Activated T-helper 2 cell treated with anti-CD3 and anti-CD28 coated beads, Interferon-gamma antibody, Interleukin-2, Interleukin-4, amounts not matched to agents 10 μg/mL and 5 μg/mL and 100 μg/mL, durations not matched to agents 14 hours and 24 hours and 36 hours (primary cell): ENCODE measurements at places on chromosomes 4 and X. TPM values are rescaled to one million over a fixed set of nuclear protein-coding genes. Genes with fewer than 3 reads are reported as not detected.

- DNase-seq = no peak
Observed at GRCh38 chr4:170743633-170744032, 653.9 kb upstream of the AADAT start.

GRCh38 chr4:22881411-22881810 lies 188.7 kb downstream of the GBA3 start:
- DNase-seq = no peak

The PRAF2 gene
- 14.2 and 14.4 TPM in 2 replicates for total RNA-seq

DNA sequence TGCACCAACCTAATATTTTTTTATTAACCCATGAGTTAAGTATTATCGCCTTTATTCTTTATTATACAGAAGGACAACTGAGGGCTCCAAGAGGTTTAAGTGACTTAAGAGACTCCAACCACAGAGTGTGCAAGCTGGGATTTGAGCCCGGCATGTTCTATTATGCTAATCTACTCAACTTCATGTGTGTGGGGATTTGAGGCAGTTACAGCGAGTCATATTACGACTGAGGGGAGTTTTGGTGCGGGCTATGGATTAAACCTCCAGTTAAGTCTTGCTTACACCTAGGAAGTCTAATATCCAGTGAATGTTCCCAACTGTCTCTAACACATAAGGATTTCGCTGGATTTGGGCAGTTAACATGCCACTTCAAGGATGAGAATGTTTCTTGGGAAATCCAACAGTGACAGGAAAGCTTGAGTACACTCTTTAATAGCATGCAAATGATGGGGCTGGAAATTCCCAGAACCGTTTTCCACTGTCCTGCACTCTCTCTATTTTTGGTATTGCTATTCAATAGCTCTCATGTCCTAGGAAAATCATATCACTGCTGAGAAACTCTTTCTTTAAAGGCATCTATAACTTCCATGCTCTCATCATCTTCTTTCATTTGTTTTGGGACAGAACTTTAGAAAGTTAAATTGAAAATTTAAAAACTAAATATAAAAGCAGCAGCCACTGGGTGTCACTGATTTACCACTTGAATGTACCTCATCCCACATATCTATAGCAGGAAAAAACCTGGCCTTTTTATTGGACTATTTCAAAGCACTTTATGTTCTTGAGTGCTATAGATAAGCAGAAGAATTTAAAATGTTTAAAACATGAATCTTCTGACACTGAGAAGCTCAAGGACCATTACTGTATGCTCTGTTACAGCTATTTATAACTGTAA lies 165.1 kb upstream of the TTC29 start:
- no peak for DNase-seq

GRCh38 chrX:131235768-131236545 lies 53.1 kb downstream of the IGSF1 start:
- no peak for DNase-seq

The GAGE12E gene
- total RNA-seq = not detected in 2 replicates

The SPANXA1 gene
- not detected in 2 replicates for total RNA-seq

DNA sequence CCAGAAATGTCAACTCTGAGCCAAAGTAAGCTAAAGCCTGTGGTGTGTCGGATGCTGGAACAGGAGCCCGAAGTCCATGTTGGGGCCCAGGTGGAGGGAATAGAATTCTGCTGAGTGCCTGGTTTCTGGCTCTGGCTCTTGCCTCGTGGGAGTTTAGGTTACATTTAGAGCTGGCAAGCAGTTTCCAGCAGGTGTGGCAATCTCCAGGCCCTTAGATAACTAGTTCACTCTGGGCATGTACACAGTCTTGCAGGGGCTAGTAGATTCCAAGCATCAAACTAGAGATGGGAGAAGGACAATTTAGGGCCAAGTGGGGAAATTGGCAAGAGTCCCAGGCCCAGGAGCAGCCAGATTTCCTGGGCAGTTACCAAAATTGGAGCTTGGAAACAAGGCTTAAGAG lies 56.3 kb upstream of the STOX2 start:
- no peak for DNase-seq

- DNase-seq = no peak
Observed at GRCh38 chr4:82043809-82044137, 330.0 kb downstream of the HNRNPD start.

- DNase-seq = no peak
Observed at GRCh38 chrX:133033010-133033409, 63.9 kb downstream of the USP26 start.

GRCh38 chr4:118743867-118744266 lies 58.7 kb downstream of the METTL14 start:
- no peak for DNase-seq

GRCh38 chr4:14924812-14925344 lies 77.4 kb upstream of the CPEB2 start:
- no peak for DNase-seq

The RPL34 gene
- 1,375 and 1,412 TPM in 2 replicates for total RNA-seq

DNA sequence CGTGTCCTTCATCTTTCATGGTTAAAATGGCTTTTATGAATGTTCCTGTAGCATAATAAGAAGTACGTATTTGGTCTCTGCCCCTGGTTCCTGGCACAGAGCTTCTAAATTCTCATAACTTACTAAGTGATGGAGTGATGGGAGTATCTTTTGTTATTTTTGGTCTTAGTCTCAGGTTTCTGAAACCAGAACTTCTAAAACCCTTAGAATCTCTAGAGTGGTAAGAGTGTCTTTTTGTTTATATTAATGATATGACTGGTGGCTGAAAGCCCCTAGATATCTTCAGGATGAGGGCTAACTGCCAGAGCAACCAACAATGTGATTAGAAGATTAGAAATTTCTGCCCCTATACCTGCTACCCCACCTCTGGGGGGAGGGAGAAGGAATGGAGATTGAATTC lies 45.8 kb upstream of the BBS12 start:
- no peak for DNase-seq

DNA sequence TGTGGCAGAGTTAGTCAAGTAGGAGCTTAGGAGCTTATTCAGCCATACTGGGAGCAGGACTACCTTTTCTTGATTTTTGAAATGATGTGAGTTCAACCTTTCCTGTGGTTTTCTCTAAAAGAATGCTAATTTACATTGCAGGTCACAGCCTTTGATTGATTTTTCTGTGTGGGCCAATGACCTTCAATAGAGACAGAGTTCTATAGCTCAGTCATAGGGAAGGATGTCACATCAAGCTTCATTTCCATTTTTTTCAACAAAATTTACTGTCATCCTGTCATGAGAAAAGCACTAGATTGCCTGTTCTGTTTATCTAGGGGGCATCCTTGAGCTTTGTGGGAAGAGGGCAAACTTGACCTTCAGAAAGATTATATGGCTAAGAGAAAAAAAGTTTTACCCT lies 448.7 kb downstream of the MID1IP1 start:
- DNase-seq = no peak

The CWH43 gene
- total RNA-seq = not detected in 2 replicates

DNA sequence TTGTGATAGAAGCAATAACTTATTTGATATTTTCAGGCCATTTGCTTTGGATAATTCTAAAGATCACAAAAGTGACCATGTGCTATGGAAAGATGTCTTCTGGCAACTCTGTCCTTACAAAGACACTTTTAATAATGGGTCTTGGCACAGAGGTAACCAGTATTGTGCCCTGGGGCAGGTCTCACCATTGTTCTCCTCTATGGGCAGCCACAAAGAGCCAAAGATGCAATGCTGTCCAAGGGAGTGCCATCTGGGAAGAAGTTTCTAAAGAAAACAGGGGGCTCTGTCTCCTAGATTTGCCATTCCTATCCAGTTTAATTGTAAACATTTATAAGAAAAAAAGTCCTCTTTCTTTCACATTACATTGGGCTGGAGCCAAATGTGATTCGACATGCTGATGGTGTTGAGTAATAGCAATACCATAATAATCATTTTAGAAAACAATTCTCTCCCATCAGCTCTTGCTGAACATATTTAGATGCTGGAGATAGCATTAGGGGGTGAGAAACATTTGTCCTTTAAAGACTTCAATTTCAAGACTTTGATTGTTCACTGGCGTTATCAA lies 179.9 kb downstream of the KIT start:
- DNase-seq = no peak

GRCh38 chr4:14035076-14035475 lies 407.6 kb upstream of the BOD1L1 start:
- no peak for DNase-seq

- DNase-seq = no peak
Observed at GRCh38 chr4:78602334-78602733, 50.8 kb downstream of the ANXA3 start.

GRCh38 chrX:134649770-134650169 lies 8.5 kb downstream of the PLAC1 start:
- no peak for DNase-seq

The CNKSR2 gene
- 11.3 and 13.4 TPM in 2 replicates for total RNA-seq

GRCh38 chr4:8156617-8157016 lies 2.0 kb downstream of the ABLIM2 start:
- DNase-seq = no peak

DNA sequence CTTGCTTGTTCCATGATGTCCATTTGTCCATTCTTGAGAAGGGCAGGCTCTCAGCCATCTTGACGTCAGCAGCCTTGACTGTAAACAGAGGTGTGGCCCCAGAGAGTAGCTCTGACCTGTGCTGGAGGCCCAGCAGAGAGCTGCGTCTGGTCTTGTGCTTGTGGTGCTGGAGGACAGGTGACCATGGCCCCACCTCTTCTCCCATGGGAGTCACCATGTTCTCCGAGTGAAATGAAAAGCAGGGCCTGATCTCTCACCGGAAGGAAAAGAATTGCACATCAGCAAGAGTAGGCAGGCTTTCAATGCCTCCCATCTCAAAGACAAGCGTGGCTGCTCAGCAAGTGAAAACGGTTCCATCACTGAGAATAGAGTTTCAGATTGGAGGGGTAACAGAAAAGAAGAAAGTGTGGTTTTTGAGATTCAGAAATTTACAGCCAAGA lies 11.5 kb downstream of the PARM1 start:
- DNase-seq = no peak

- no peak for DNase-seq
Observed at GRCh38 chrX:71549986-71550385, 17.1 kb downstream of the OGT start.

GRCh38 chrX:10529344-10529743 lies 91.0 kb downstream of the MID1 start:
- DNase-seq = no peak

DNA sequence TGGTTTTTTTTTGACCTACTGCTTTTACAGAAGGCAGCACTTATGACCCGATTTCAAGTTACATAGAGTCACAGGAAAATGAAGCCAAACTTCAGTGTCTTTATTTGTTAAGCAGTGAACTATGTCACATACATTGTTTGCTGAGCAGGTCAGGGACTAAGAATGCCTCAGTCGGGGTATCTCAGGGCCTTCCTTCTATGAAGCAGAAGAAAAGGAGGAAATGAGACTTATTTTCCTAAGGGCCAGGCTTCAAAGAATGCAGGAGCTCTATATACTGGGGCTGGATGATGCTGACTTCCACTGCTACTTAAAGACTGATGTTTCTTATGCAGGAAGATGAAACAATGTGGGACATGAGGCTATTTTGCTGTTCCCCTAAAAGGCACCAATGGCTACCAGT lies 558.4 kb upstream of the IGFBP7 start:
- no peak for DNase-seq

GRCh38 chr4:25882226-25882625 lies 19.4 kb upstream of the SEL1L3 start:
- DNase-seq = no peak

DNA sequence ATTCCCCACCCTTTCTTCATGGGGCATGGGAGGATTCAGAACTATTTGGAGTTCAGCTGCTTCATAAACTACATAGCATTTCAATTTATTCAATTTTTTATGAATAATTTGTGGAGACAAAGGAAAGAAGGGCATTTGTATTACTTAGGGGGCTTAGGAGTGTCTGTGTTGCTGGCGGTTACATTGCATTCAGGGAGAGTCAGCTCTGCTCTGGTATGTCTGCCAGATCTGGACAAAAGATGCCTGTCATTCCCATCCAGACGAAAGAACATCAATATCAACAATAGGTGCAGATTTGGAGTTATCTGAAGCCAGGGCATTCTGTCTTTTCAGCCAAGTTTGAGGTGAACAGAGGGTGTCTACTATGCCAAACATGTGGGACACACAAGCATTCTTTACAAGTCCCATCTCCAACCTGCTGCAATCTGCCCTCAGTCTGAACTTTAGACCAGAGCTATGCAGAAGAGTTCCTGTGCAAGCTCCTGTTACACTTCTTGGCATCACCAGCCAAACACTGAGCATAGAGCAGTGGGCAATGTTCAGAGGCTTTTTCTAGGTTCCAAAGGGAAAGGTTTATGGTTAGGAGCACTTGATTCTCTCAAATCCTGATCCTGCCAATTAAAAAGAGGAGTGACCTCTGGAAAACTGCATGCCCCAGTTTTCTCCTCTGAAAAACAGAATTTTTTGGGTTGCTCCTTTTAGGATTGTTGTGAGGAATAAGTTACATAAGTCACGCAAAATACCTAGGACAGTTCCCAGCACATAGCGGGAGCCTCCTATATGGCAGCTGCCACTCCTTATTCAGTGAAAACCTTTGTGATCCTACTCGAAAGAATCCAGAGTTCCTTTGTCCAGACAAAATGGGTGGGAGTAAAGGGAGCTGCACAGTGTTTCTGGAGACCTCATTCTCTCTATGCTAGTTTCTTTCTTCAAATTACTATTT lies 719.5 kb upstream of the SLIT2 start:
- no peak for DNase-seq

- DNase-seq = no peak
Observed at GRCh38 chr4:85963231-85963630, 396.6 kb downstream of the MAPK10 start.

DNA sequence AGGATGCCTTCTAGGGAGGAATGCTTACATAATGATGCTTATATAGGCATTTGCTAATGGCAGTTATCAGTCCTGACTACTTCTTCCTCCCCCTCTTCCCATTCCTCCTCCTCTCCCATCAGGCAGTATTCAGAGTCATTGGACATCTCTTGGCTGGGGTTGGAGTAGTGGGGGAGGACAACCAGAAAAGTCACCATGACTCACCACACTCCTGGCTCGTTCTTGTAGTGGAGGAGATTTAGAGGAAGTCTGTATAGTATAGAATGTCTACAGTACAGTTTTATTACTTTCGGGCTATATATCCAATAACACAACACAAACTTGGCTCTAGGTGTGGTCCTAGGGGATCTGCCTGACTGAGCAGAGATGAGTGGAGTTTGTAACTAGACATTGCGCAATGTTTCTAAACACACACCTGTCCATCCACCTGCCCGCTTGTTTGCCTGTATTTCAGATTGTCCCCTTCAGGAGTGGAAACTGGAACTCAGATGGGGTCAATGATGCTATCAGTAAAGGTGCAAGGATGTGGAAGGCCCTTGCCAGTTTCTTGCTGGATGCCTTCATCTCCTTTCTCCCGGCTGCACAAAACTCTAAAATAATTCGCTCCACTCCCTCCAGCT lies 27.9 kb upstream of the KIAA1210 start:
- no peak for DNase-seq

GRCh38 chr4:1170156-1170975 lies 2.0 kb downstream of the SPON2 start:
- DNase-seq = no peak

The JCHAIN gene
- not detected in 2 replicates for total RNA-seq
